DND-41 (cell line): ENCODE measurements at places on chromosomes 6 and 20.

DNA sequence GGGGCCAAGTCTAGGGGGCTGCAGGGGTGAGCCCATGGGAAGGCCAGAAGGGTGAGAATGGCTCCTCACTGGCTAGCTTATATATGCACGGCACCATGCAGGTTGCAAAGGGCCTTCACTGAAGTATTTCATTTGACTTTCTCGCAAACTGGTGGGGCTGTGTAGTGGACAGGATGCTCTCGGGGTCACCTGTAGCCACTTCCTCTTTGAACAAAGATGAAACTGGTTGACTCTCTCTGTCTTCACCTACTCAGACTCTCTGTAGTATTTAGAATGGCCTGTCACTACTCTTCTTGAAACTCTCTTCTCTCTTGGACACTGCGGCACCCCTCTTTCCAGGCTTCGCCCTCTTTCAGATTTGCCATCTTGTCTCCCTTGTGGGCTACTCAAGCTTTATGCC lies 560.5 kb downstream of the PKHD1 start:
- no peak for DNase-seq

- no peak for DNase-seq
Observed at GRCh38 chr6:65819152-65819551, 112.1 kb upstream of the EYS start.

GRCh38 chr6:19845266-19846041 lies 8.3 kb downstream of the ID4 start:
- DNase-seq, result no peak

- no peak for DNase-seq
Observed at GRCh38 chr6:40185486-40185885, 251.2 kb upstream of the MOCS1 start.

DNA sequence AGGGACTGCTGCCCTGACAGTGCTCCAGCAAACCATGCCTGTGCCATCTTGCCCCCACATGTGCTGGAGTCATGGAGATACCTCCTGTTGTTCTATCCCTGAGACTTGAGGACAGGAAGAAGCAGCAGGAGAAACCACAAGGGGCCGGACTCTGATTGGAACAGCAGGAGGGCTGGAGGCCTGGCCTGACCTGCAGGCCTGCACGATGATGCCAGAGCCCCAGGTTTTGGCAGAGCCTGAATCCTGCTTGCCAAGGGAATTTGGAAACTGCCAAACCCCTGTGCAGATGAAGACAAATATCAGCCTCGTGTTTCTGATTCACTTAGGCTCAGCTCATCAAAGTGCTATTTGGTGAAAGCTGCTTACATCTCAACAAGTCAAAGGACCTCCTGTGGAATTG lies 177.6 kb downstream of the MAFB start:
- no peak for DNase-seq

DNA sequence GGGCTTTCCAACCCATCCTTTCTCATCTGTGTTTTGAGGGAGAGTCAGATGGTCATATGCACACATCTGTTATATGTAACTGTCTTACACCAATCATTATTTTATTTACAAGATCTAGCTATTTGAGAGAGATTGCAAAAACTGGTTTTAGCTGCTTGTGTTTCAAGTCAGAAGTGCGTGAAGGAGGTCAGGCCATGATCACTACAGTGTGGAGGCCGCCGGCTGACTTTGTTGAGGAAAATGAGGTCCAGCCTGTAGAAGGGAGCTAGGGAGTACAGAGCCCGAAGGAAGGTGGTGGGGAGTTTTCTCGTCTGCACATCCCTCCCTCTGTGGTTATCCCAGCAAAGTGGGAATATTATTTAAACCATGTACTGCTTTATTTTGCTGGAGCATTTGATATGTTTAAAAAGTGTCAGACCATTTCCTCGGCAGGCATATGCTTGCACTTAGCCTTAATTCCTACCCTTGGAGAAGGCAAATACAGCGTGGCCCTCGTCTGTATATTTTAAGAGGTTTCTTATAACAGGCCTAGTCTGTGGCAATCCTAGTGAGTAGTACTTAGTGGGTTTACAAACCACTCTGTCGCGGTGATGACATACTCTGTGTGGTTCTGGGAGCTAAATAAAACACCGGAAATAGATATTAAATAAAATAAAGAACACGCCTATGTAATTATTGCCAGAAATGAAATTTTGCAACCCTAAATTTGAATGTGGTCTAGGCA lies 95.6 kb downstream of the UST start:
- no peak for DNase-seq

- DNase-seq, result no peak
Observed at GRCh38 chr20:59830665-59831023, 102.8 kb downstream of the SYCP2 start.

DNA sequence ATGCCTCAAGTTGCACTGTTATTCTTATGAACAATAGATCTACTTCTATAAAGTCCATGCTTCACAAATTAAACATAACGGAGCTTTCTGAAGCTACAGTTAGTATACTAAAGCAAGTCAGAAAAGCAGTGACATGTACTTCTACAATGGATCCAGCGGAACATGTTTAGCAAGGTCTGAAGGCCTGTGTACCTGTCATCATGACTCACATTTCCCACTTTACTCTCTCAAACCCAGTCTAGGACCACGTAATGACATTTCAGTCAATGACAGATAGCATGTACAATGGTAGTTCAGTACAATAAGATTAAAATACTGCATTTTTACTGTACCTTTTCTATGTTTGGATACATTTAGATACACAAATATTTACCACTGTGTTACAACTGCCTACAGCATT lies 132.1 kb downstream of the MMS22L start:
- DNase-seq, result no peak

DNA sequence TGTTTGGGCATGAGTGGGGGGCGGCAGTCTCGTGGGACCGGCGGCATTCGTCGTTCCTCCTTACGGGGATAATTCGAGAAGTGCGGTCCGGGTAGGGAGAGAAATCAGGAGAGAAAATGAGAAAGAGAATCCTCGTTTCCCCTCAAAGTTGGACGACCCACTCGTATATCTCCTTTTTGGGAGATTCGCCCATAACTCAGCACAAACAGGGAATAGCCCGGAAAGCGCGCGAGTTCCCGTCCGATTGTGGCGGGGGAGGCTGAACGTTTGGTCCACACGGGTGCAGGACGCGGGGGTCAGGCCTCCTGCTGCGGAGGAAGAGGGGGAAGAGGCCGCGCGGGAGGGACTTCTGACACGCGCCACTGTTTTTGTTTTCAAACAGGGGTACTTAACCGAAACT lies 42.4 kb downstream of the POPDC3 start:
- no peak for DNase-seq

DNA sequence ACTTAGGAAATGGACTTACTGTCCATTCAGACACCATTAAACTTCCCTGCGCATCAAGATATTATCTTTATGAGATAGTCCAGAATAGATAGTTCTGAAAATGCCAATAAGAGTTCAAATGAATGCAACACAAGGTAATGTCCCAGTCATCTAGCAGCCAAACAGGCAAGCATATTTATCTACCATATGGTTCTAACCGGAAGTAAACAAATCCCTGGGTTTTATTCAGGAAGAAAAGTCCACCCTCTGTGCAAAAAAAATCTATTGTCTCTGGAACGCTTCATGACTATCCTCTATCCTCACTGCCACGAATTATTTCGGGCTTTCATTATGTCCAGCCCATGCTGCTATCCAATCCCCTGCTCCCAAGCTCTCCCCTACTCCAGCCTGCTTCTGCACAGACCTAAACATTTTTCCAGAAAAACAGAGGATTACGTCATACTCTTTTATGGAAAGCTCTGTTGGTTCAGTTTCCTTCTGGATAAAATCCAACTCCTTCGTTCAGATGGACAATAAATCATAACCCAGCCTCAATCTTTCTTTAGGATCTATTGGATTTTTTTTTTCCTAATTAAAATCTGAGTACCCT lies 11.4 kb downstream of the PPIL6 start:
- DNase-seq, result no peak

DNA sequence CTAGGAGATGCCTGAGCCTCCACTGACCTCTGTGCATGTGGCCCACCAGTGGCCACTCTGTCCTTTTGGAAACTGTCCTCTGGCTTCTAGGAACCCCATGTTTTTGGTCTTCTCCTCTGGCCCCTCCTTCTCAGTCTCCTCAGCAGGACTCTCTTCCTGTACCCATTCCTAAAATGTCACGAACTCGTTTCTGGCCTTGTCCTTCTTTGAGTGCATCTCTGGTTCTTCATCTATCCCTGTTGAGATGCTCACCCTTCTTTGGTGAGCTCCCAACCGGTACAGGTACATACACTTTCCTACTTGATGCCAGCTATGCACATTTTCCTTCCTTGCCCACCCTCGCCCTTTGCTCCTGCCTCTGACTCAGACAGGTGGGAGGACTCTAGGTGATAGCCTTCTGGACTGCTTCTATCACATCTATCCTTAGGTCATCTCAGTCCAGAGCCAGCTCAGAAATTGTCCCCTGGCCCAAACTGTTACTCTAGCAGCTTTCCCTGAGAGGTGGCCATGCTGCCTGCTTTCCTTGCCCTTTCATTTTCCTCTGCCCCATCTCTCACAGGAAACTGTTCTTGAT lies 14.8 kb upstream of the NNAT start:
- no peak for DNase-seq

DNA sequence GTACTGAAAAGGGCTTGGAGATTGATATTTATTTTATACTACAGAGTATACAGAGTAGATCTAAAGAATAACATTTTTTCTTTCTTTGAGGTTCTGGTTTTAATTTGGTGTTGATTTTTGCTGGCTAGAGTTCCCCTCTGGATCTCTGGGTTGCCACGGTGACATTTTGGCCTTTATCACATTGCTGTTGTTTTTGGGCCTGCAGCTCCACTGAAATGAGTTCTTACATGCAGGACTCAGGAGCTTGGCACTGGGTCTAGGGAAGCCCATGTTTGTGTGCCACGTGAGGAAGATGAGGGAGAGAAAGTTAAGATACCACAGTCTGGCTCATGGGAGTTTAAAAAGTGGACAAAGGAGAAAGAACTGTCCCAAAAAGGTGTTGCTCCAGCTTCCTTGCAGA lies 7.4 kb upstream of the TFAP2C start:
- DNase-seq, result no peak

GRCh38 chr6:19268718-19269117 lies 568.5 kb upstream of the ID4 start:
- no peak for DNase-seq

GRCh38 chr6:32854376-32855178 lies 585 bp downstream of the PSMB9 start:
- peak; percentile 84 for DNase-seq

GRCh38 chr6:28251661-28252008 lies 434 bp downstream of the ZKSCAN4 start:
- DNase-seq, result peak; percentile 37

DNA sequence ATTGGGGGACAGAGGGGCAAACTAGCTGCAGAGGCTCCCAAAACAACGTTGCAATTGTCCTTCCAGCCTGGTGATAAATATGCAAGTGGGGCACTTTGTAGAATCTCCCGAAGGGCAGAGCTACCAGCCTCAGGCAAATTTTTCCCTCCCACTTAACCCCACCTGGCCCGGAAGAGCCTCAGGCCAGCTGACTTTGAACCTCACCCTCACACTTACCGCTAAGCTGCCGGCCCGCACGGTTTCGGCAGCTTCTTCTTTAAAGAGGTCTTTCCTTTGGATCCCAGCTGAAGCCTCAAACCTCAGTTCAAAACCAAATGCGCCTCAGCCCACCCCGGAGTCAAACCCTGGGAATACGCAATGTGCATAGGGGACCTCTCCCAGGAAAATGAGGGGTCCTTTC lies 2.5 kb downstream of the OVOL2 start:
- DNase-seq, result no peak

DNA sequence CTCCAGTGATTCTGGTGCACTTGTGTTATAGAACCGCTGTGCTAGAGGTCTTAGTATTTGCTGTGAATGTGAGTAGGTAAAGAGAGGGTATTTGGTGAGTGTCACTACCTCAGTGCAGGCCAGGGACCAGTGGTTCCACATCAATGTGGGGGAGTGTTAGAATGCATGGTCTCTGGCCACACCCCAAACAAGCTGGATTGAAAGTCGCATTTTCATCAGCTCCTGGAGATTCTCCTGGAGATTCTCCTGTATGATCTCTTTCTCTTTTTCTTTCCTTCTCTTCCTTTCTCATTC lies 26.8 kb upstream of the BCAS1 start:
- no peak for DNase-seq

GRCh38 chr6:113340371-113340770 lies 516.8 kb upstream of the MARCKS start:
- DNase-seq, result no peak

DNA sequence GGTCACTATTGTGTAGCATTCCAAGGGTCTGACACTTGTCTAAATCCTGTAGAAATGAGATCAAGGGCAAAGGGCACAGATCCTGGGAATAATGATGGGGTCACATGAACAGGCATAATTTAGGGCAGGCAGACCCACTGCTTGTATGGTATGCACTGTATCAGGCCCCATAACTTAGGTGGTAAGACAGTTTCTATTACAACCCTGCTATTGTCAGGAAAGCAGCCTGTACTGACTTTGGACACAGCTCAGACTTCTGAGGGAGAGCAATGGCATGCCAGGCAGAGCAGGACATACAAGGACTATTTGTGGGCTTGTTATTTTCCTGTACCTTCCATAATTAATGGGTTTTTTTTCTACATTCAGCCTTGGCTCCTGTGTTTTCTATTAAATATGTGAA lies 286.8 kb downstream of the PKHD1 start:
- DNase-seq, result no peak

DNA sequence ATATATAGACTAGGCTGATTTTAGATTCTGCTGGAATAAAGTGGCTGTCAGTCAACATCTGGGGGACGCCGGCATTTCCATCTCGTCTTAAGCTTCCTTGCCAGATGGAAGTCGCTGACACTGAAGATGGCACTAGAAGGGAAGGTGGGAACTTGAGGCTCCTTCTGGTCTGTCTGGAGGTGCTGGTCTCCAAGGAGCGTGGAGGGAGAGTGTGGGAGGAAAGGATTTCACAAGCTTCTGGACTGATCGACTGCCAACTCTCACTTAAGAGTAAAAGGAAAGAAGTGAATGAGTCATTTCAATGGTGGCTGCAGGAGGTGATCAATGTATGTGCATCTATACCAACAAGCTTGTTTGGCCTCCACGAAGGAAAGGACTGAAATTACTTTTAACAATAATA lies 40.4 kb downstream of the DUSP22 start:
- DNase-seq, result no peak

- no peak for DNase-seq
Observed at GRCh38 chr6:132764370-132764769, 6.7 kb upstream of the VNN2 start.

DNA sequence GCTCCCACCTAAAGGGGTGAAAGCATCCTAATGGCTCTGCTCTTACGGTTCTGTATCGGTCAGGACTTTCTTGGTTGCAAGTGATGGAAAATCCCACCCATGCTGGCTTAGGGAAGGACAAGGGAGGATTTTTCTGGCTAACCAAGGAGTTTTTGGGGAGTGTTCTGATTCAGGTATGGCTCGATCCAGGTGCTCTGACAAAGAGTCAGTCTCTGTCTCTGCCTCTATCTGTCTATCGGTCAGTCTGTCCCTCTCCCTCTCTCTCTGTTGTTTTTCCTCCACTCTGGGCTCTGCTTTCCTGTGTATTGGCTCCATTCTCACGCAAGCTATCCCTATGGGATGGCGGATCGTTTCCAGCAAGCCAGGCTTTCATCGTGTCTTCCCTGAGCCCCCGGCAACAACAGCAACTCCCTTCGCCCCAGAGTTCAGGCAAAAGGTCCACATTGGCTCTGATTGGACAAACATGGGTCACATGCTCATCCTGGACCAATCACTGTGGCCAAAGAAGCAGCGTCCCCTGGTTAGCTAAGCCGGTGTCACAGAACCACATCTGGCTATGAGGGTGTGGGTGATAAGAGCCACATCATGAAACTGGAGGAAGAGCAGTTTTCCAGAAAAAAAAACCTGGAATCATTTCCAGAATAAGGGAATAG lies 160.3 kb downstream of the BMP7 start:
- no peak for DNase-seq
